ENCODE measurements at places on chromosomes 4 and X.
A peak's percentile ranks its signal among the peaks of the same experiment; 100 is the strongest.

GRCh38 chrX:108415891-108416290 lies 22.3 kb downstream of the COL4A6 start:
- no peak for DNase-seq

DNA sequence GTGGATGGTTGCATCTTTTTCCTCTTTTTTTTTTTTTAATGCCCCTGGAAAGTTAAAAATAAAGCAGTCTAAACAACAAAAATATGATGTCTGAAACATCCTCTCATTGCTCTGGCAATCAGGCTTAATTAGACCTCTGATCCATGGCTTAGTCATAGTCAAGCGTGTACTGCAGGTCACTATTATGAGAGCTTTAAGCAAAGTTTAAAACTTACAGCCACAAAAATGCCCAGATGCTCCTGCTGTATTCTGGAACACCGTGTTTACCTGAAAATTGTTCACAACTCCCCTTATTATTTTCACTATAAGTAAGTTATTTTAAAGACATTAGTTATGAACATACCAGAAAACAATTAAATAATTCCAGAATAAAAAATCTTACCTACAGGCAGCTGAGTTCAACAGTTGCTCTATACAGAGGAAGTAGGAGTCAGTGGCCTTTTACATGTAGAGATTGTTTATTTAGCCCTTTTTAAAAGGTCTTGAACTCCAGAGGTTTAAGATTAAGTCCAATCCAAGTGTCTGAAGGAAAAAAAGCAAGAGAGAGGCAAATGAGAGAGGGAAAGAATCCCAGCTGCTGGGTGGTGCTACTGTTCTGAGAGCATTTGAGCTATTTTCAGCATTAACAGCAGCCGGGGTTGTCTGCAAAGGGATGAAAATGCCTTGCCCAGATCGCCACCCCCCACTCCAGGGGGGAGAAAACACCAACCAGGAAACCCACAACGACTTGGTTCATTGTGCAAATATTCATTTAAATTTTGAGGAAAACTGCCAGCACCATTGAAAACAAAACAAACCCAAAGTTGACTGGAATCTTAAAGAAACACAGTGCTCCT lies 36.9 kb downstream of the SORBS2 start:
- peak; percentile 75 for DNase-seq

DNA sequence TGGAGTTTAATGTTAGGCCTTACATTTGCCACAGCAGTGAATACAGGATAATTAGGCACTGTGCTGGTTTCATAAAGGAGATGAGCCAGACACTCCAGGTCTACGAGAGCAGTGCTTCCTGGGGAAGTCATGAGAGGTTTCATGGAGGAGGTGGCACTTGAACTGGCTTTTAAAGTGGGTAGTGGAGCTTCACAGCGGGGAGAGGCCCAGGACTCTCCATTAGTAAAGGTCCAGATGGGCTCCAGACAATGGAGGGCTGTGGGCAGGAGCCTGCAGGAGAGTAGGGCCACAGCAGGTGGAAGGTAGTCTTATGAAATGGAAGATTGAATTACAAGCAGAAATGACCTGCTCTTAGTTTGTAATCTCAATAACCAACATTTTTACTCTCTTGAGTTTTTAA lies 29.0 kb downstream of the CLDN22 start:
- DNase-seq = no peak

DNA sequence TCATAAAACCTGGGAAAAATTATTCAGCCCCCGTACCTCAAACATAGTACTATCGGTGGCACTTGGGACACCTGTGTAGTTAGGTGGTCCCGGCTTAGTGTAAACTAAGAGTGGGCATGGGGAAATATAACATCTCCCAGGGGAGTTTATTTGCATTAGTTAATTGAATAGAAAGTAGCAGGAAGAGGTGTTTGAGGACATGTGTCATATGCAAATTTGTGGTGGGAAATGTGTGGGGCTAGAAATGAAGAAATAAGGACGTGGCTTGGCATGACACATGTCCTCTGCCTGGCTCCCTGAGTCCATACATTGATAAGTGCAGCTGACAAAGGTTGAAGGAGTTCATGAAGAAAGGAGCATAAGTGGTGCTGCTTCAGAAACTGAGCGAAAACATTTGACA lies 483.6 kb downstream of the SH2D1A start:
- no peak for DNase-seq

DNA sequence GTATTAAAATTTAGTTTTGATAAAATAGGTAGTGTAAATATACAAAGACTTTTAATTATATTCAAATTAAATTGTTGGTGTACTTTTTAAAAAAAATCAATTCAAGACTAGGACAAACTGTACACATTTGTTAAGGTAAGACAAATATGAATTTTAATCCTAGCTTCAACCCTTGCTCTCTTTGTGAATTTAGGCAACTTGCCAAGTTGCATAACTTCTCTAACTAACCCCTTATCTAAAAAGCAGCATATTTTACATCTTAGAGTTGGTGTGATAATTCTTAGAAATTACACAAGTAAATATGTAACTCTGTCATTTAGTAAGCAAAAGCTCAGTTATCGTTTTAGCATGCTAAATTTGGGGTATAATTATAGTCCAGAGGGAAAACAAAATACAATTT lies 78.1 kb upstream of the FSTL5 start:
- no peak for DNase-seq

- peak; percentile 8 for DNase-seq
Observed at GRCh38 chrX:130654409-130654950, 248.5 kb downstream of the ENOX2 start.
